ENCODE measurements at places on chromosomes 2 and 18. TPM values are rescaled to one million over a fixed set of nuclear protein-coding genes. Genes with fewer than 3 reads are reported as not detected.

SP140 gene
- total RNA-seq, result 0.82 TPM

MRO gene
- 0.82 TPM for total RNA-seq

GEN1 gene
- 5.3 TPM for total RNA-seq

MC4R gene
- total RNA-seq, result 3.3 TPM

All from frontal cortex (tissue), 4 donors.